Astrocyte of the cerebellum (primary cell): ENCODE measurements at places on chromosomes 5 and 9.

GRCh38 chr5:91025449-91025848, 357.7 kb downstream of the ARRDC3 start:
- no peak for DNase-seq

DNA sequence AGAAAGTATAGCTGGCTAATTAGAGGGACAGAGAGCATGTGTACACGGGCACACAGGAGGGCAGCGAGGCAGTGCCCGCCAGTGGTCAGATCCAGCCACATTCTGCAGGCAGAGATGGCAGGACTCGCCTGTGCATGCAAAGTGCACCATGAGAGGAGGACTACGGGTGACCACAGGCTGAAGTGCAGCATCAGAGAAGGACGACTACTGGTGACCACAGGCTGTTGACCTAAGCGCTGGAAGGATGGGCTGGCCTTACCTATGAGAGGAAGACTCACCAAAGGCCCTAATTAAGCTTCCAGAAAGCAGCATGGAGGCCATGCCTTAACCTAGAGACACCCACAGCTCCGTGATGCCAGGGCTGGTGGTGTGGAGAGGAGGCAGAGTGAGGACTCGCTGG, 54.2 kb upstream of the SLC25A51 start:
- DNase-seq: no peak

- DNase-seq: no peak
Observed at GRCh38 chr5:142846406-142846805, 76.2 kb downstream of the ARHGAP26 start.

- DNase-seq: no peak
Observed at GRCh38 chr5:110362261-110362660, 364.2 kb downstream of the TMEM232 start.

DNA sequence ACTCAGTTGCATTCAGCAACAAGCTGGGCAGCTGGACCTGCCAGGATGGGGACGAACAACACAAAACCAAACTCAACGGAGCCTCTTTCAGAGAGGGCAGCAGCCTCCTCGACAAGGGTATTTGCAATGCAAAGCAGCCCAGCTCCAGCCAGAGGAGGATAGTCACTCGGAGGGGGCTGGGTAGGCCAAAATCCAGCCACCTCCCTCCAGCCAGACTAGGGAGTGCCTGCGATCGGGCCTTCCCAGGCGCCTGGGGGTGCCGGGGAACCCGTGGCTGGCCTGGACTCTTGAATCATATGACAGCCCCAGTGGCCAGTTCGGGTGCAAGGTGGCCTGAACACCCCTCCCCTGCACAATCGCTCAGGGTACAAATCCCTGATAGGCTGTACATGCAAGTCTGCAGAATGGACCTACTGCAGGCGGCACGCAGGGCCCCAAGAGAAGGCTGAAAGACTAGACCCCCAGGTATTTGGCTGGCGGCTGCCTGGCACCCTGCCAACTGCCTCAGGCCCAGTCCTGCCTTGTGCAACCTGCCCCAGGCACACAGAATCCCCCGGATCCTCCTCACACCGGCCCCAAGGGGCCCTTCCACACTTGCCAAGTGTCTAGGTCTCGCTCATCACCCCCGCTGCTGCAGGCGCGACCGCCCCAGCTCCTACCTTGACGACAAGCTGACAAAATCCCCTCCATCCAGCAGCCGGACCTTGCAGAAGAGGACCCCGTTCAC, 1.3 kb downstream of the EEIG1 start:
- DNase-seq: no peak

GRCh38 chr5:66377747-66378146, 218.4 kb upstream of the MAST4 start:
- no peak for DNase-seq

DNA sequence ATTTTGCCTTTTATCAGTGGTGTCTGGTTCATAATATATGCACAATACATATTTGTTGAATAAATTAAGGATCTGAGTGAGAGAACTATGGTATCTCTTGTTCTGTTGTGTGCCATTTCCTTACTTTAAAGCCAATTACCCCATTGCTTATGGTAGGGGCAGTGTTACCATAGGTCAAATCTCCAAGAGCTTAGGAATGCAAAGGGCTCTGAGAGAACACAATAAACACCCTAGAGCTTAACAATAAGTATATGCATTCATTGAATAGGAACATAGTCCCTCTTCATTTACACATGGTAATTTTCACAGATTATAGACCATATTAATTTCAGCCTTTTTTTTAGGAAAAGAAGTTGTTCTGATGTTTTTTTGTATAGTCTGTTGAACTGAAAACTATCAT, 112.2 kb downstream of the MCTP1 start:
- no peak for DNase-seq

- no peak for DNase-seq
Observed at GRCh38 chr9:138038244-138038671, 160.7 kb downstream of the CACNA1B start.

GRCh38 chr5:52597625-52598024, 190.1 kb upstream of the ITGA1 start:
- no peak for DNase-seq

DNA sequence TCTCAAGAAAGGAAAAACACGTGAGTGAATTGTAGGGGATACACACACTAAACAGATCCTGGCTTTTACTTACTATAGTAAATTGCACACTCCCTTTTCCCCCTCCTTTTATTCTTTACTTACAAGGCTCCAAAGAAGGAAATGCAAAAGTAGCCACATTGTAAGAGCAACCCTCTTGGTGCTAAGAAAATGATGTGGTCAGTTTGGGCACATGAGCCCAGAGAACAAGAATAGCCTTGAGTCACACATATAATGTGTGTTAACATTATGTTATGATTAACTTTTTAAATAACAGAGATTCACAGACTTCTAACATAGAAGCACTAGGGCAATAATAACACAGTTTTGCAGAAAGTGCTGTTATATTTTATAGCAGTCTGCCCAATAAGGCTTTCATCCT, 48.5 kb downstream of the PCSK5 start:
- DNase-seq: no peak

DNA sequence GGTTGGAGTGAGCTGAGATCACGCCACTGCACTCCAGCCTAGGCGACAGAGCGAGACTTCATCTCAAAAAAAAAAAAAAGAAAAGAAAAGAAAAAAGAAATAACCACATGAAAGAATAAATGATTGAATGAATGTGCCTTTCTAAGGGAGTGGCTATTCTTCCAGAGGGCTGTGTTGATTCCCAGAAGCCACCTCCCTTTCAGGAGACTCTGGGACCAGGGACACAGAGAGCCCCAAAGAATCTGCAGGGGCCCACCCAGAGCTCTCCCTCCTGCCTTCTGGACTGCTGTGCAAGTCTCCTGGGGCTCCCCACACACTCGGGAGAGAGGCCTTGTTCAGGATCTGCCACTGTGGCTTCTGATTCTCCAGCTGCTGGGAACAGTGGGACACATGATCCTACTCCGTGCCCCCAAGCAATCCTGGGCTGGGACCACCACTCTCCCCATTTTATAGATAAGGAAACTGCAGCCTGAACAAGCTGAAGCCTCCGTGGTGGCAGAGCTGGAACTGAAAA, 23.6 kb downstream of the CAMK2A start:
- DNase-seq: no peak

DNA sequence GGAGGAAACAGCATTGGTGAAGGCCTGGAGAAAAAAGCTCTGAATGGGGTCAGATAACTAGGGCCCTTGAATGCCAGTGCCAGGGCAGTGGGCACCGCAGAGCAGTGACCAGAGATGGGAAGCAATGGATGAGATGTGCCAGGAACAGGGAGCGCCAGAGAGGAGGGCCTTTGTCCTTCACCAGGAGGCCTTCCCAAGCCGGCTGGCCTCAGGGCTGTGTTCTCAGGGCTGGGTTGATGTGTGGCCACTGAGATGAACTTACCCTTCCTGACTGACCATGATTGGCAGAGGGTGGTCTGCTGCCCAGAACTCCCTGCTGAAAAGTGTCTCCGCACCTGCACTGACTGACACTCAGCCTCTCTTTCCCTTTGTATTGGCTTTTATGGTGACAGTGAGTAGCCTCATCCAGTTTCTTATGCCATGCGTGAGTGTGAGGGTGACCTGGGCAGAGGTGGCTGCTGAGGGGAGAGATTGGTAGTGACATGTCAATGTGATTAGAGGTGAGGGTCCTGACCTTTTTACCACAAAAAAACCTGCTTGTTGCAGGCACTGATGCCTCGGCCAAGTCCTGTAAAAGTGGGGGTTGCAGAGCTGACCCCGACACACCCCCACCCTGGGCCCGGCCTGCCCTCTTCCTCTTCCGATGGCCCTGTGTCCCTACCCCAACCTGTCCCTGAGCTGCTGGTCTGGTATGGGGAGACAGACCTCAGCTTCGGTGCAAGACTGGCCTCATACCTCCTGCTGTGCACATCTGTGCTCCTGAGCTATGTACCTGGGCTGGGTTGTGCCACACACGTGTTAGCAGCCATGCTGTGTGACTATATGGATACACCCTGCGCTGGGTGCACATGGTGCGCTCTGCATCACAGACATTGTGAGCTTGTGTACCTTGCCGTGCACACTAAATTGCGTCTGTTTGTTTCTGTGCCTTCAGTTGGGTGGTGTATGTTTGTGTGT, 57.1 kb upstream of the PSD2 start:
- no peak for DNase-seq
